IPS DF 19.7 (cell line): ENCODE measurements at places on chromosomes 1 and 21.

DNA sequence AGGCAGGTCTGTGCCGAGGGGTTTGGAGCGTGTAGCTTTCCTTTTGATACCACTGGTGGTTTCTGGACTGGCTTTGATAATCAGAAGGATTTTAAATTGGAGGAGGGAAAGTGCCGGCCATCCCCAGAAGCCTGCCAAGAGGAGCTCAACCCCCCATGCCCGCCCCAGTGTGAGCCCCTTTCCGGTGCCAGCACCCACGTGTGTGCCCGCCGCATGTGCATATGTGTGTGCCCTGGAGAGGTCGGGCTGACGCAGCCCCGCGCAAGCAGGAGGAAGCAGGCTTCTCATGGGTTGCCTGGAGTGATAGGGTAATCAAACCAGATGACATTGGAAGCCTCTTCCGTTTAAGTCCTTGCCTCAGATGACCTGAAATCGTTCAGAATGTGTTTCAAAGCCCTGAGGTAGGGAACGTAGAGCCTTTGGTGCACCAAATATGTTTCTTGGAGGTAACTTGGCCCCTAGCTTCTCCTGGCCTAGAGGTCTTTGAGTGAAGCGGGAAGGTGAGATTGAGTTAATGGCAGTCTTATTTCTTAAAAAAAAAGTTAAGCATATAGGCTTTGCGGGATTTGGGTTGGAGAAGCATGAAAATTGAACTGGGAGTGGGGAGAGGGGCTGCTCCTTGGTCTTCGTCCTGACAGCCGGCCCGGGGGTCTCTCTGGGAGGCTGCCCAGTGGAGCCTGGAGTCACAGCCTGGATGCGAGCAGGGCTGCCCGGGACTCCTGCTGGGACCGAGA, 34.1 kb upstream of the ARHGEF16 start:
- no peak for DNase-seq

DNA sequence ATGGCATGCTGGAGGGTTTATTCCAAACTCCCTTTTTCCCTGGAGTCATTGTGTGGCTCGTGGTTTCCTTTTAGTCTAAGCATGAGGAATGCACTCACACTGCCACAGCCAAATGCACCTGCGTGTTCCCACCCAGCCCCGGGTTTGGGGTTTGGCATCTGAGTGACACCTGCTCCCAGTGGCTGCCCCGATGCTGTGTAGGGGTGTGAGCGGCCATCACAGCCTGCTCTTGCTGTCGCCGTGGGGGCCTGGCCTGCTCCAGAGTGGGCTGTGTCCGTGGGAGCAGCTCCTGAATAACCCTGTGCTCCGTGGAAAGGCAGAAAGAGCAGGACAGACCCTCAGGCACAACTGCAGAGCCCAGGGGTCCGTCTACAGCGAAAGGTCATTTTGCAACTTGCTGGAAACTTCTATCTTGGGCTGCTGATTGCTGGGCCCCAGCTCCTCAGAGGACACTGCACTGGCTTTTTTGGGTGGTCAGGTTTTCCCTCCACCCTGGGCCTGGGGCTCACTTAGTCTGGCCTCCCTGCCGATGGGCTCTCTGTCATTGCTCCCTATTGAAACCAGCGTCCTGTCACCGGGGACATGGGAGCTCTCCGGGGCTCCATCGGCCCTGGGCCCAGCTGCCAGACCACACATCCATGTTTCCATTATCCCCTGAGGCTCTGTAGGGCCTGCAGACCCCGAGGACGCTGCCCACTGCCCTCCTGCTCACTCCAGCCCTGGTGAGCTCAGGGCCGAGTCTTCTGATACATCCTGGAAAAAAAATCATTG, 74.1 kb downstream of the AJAP1 start:
- no peak for DNase-seq

GRCh38 chr21:42073145-42074099, 2.3 kb downstream of the UMODL1 start:
- no peak for DNase-seq

DNA sequence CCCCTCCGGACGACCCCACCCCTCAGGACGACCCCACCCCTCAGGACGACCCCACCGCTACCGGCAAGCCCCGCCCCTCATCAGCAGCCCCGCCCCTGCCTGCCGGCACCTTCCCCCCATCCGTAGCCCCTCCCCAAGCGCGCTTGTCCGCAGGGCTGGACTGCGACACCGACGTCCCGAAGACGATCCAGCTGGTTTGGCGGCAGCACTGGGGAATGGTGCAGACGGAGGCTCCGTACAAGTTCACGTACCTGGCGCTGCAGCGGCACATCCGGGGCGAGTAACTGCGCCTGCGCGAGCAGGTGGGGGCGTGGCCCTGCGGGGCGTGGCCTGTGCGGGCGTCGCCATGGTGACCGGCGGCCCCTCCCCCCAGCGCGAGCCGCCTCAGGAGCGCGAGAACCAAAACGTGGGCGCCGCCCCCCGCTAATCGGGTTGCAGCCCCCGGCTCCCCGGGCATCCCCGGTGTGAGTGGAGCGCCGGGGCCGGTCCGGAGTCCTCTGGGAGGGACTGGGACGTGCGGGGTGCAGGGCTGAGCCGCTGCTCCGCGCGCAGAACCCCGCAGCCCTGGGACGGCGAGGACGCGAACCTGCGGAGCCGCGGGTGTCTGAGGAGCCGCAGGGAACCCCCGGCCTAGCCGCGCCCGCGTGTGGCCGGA, 4.9 kb downstream of the RNF223 start:
- DNase-seq: no peak
